ENCODE measurements at places on chromosomes 5 and 9. TPM values are rescaled to one million over a fixed set of nuclear protein-coding genes. Genes with fewer than 3 reads are reported as not detected.

Gene IGIP
- total RNA-seq, result 10.4 TPM

Gene PKD2L2
- not detected for total RNA-seq

Gene MAP1B
- 226 TPM for total RNA-seq

Gene SLCO6A1
- total RNA-seq, result not detected

Gene GLDC
- total RNA-seq, result not detected

Gene FSD1L
- total RNA-seq, result 8.0 TPM

Gene CXCL14
- total RNA-seq, result 2.1 TPM

Gene SH3RF2
- 1.5 TPM for total RNA-seq

Gene FAM221B
- not detected for total RNA-seq

Gene PTPRD
- total RNA-seq, result 2.2 TPM

Gene SLC12A2
- total RNA-seq, result 17.2 TPM

Gene PCDHA8
- 0.24 TPM for total RNA-seq

Gene MED10
- 12.7 TPM for total RNA-seq

Gene ZDHHC11
- 0.73 TPM for total RNA-seq

Gene DBH
- total RNA-seq, result not detected
